ENCODE measurements at places on chromosomes 3 and 15.
A peak's percentile ranks its signal among the peaks of the same experiment; 100 is the strongest.

GRCh38 chr3:31733234-31733667 is 200.5 kb downstream of the STT3B start:
- DNase-seq, result peak; percentile 58

GRCh38 chr3:104447681-104448080 is 919.0 kb upstream of the ALCAM start:
- DNase-seq, result no peak

DNA sequence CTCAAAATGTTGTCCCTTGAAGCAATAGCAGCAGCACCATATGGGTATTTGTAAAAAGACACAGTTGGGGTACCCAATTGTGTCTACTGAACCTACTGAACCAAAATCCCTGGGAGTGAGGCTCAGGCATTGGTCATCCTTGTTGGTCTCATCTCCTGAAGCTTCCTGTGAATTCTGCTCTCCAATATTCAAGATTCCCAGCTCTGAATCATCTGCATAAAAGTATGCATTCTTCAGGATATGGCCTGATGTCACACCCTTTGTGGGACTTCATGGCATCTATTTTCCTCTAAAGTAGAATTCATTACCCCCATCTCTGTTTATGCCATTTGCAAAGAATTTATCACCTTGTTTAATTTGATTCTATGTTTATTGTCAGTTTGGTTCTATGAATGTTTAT is 13.3 kb upstream of the PTX3 start:
- DNase-seq, result peak; percentile 53

DNA sequence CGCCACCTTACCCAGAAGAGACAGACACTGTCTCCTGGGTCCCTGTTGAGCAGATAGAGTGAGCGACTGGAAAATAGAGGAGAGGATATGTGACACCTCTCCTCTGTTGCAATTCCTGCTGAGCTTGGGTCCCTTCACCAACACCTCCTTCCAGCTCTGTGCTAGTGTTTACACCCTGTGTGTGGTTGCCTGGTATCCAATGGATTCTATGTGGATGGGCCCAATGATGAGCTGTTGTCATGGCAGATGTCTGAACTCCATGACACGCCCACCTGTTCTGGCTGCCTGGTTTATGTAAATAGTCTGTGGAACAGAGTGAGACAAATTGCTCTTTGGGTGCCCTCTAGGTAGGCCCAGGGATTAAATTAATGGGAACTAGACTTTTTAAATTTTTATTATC is 23.7 kb downstream of the RBM5 start:
- peak; percentile 21 for DNase-seq

- DNase-seq, result peak; percentile 39
Observed at GRCh38 chr3:170038434-170039110, 777 bp downstream of the GPR160 start.

GRCh38 chr3:46505953-46506352 is 8.2 kb downstream of the RTP3 start:
- DNase-seq, result no peak

DNA sequence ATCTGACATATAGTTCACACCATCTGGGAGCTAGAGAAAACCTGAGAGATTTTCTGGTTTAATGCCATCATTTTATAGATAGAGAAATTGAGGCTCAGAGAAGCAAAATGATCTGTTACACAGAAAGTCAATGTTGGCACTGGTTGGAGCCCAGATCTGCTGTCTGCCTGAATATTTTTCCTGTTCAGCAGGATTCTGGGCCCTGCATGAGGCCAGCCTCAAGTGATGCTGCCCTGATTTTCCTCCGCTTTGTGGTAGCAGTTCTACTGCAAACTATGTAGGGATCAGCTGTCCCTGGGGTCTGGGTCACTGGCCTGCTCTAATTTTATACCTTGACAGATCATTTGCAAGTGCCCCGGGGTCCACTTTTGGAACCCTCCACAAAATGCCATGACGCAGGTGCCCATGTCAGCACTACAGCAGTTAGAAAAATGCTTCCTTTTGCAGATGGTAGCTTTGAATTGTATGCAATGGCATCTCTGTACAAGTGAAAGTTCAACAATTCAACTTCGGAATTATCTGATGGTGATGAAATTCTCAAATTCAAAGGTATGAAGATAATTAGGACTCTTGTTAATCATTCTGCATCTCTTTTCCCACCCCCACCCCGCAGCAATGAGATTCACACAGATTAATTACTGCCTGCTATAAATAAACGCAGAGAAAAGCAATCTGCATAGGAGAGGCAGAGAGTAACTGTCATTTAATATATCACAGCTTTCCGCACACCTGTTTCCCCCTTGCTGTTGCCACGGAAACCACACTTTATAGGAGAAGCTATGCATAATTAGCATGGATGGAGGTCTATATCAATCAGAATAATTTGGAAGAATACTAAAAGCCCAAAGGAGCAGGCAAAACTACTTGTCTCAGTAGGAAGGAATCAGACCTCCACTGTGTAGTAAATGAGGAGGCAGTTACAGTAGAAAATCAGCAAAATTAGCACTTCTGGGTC is 222.6 kb downstream of the PDCD6IP start:
- no peak for DNase-seq

DNA sequence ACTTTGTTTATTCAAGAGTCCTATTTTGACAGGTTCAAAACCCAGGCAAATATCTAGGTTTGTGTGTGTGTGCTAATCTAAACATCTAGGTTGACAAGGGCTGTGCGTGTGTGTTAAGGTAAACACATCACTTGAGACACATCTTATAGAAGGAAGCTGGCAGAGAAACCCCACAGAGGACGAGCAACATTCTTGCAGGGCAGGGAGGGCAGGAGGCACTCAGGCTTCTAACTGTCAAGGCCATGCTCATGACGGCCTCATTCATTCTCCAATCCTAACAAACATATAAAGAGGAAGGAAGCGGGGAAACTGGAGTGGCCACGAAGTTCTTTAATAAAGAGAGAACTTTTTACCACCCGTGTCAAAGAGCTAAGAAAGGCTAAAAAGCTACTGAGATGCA is 43.4 kb downstream of the SLCO2A1 start:
- peak; percentile 7 for DNase-seq

DNA sequence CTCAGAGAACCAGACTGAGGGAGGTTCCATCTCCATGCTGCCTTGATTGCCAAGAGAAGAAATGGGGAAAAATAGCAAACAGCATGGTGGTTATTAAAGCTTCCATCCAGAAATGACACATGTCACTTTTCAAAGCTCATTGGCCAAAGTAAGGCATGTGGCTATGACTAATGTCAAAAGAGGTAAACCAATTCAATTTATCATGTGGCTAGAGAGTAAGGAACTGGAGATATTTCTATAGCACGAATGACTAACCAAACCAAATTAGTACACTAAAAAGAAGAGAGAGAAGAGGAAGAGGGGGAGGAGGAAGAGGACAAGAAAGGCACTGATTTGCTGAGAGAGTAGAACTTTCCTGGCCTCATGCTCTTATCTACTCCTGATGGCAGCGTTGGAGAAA is 115.2 kb upstream of the SLC6A11 start:
- no peak for DNase-seq

GRCh38 chr15:97009031-97009431 is 678.5 kb downstream of the NR2F2 start:
- DNase-seq, result peak; percentile 69

DNA sequence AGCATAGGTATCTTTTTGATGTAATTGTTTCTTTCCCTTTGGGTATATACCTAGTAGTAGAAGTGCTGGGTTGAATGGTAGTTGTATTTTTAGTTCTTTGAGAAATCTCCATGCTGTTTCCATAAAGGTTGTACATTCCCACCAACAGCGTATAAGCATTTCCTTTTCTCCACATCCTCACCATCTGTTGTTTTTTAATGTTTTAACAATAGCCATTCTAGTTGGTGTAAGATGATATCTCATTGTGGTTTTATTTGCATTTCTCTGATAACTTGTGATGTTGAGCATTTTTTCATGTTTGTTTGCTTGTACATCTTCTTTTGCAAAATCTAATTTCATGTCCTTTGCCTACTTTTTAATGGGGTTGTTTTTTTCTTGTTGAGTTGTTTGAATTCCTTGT is 80.0 kb upstream of the TMC3 start:
- no peak for DNase-seq

- DNase-seq, result no peak
Observed at GRCh38 chr3:58924578-58924977, 125.2 kb downstream of the CFAP20DC start.

DNA sequence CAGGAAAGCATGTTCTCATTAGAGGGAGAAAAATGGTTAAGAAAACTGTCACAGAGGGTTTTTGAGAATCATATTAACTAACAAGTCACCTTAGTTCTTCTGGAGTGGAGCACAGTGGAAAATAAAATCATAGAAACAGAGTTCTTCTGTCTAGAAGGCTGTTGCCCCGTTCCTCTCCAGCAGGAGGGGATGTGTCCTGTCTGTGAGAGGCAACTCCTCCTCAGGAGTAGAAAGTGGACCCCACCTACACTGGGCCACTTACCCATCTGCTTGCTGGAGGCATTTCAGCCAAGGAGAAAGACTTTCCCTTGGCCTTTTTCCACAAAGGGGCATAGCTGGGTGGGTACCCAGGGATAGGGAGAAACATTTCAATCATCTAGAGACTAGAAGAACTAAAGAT is 106.6 kb downstream of the SSR3 start:
- DNase-seq, result peak; percentile 35

DNA sequence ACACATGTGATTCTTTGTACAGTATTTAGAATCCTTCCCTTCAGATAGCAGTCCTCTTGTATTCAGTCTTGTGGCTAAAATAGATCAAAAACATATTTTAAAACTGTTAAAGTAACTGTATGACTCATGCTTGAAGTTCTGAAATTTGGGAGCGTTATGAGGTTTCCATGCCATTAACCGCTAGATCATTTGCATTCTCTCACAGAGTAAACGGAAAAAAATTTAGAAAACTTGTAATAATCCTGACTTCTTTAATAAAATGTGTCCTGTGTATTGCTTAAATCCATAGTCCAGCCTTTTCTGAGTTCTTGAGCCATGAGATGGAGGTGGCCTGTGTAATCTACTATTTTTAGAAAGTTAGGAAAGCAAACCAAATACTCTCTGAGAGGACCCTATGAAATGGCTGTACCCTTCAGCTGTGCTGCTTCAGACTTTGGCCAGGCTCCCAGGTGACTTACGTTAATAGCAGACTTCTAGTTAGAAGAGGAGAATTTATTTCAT is 33.8 kb downstream of the MBNL1 start:
- peak; percentile 36 for DNase-seq

- no peak for DNase-seq
Observed at GRCh38 chr3:141255846-141256261, 24.2 kb downstream of the PXYLP1 start.

DNA sequence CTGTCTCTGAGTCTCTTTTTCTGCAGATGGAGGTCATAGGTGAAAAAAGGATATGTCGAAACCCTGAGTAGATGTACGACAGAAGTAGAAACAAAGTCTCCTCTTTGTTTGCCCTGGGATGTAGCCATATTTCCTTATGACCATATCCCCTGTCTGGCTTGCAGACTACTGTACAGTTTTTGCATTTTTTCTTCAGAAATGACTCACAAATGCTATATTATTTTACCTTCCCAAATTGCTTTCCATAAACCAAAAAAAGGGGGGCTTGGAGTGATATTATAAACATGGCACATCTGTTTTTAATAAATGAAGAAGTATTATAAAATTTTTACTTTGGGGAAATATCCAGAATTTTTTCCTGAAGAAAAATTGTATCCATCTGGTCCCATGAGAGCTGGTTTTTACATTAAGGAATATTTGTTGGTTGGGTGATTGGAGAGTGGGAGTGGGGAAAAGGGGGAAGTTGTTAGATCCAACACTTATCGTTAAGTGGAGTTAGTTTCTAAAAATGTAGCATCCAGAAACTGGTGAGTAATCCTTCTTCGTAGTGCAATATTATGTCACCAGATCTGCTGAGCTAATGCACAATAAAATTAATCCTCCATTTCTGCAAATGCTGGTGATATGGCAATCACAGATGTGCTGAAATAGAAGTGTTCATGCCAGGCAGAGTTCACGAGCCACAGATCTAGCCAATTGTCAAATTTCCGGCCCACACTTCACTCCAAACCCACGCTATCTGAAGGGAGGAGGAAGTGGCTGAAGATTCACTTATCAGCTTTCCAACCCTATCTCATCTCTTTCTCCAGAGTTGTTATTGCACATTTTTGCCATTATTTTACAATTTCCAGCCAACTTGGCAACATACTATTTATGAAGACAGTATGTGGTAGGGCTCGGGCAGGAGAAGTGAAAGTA is 313.6 kb upstream of the ATP11B start:
- no peak for DNase-seq

DNA sequence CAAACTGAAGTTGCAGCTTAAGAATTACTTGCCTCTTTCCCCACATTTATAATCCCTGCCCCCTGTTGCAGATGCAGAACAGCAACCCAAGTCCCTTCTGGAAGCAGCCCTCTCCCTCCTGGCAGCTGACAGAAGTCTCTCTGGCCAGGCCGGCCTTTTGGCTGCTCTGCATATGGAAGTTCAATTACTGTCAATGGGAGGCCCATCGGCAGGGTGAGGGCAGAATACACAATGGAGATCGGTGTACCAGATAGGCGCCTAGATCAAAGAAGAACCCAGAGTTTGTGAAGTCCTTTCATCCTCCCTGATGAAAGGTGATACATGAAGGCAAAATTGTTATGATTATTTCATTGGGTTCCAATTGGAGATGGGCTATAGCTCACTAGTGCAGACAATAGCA is 327.9 kb upstream of the CTNNB1 start:
- no peak for DNase-seq

- no peak for DNase-seq
Observed at GRCh38 chr15:48984811-48985352, 21.2 kb upstream of the SHC4 start.

- peak; percentile 80 for DNase-seq
Observed at GRCh38 chr3:99808163-99808794, 9.4 kb upstream of the CMSS1 start.

GRCh38 chr3:9399746-9400145 is 2.3 kb downstream of the SETD5 start:
- peak; percentile 88 for DNase-seq

- DNase-seq, result peak; percentile 99
Observed at GRCh38 chr3:159928666-159929065, 60.0 kb upstream of the IL12A start.

- no peak for DNase-seq
Observed at GRCh38 chr15:48060396-48060795, 60.4 kb upstream of the SLC24A5 start.

- DNase-seq, result no peak
Observed at GRCh38 chr3:110755345-110755744, 316.3 kb upstream of the NECTIN3 start.

- peak; percentile 92 for DNase-seq
Observed at GRCh38 chr15:80480909-80481308, 76.7 kb downstream of the ARNT2 start.

DNA sequence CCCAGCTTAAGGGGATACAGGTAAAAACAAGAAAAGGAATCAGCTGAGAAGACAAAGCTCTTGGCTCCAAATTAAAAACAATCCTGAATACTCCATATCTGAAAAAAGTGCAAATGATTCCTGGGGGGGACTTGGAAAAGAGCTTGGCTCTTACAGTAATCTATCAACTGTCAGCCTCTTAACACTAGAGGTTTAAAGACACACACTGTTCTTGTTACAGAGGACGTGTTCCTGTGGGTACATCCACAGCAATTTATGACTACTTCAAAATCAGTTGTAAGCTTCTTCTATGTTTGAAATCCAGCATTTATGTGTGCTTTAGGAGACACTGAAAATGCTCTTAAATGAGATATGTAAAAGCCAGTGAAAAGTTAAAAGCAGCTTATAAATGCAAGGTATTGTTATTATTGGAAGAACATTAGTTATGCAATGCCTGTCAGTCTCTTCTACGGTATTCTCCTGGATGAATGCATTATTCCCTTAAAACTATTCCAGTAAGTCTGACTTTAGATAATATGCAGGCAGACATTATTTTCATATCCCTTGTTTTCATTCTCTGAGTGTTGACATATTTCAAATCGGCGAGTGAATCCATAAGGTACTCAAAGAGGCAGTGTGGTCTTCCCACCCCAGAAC is 408.4 kb upstream of the ADAMTS9 start:
- no peak for DNase-seq

GRCh38 chr3:159916052-159916451 is 72.6 kb upstream of the IL12A start:
- no peak for DNase-seq
